ENCODE measurements at places on chromosomes 2 and 18.
A peak's percentile ranks its signal among the peaks of the same experiment; 100 is the strongest.

DNA sequence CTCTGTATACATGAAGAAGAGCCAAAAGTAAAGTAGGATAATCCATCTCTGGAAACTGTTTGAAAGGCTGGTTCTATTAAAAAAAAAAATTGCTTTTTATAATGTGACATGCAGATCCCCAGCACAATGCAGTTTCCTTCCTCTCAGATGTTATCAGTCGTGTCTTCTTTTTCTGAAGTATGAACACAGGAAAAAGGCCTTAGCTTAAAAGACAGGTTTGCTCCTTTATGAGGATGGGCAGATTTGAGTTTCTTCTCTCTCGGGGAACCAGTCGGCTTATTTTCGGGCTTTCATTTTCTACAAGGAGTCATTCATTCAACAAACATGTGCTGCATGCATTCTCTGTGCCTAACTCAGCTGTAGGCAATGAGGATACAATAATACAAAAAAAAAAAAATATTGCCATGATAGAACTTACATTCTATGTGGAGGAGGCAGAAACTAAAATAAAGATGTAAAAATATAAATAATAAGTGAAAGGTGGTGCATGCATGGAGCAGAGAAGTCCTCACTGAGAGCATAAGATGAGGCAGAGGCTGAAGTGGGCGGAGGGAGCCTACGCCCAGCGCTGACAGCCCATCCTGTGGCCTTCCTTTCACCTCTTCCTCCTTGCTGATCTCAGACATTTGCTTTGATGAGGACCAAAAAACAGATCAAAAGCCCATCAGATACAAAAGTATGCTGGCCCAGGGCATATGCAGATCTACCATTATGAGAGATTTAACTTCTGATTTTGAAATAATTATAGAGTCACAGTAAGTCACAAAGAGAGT lies at the start of gene CD226:
Gene CD226 (minus strand): TSS at position 513 of the 773 bp plus-strand sequence. CDS start 467 bp downstream, at position 46.
- no peak for DNase-seq

DNA sequence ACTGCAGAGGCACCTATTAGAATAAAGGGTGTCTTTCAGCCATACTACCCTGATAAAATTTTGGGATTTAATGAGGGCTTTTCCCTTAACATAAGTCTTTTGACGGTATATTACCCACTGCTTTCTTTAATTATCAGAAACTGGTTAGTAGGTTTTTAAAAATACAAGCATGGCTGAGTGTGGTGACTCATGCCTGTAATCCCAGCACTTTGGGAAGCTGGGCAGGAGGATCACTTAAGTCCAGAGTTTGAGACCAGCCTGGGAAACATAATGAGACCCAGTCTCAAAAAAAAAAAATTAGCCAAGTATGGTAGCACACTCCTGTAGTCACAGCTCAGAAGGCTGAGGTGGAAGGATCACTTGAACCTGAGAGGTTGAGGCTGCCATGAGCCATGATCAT lies 16.1 kb downstream of the CPSF3 start:
- no peak for DNase-seq

- DNase-seq: no peak
These were observed 76.6 kb downstream of the COL4A3 start for GRCh38 chr2:227241005-227241404.

DNA sequence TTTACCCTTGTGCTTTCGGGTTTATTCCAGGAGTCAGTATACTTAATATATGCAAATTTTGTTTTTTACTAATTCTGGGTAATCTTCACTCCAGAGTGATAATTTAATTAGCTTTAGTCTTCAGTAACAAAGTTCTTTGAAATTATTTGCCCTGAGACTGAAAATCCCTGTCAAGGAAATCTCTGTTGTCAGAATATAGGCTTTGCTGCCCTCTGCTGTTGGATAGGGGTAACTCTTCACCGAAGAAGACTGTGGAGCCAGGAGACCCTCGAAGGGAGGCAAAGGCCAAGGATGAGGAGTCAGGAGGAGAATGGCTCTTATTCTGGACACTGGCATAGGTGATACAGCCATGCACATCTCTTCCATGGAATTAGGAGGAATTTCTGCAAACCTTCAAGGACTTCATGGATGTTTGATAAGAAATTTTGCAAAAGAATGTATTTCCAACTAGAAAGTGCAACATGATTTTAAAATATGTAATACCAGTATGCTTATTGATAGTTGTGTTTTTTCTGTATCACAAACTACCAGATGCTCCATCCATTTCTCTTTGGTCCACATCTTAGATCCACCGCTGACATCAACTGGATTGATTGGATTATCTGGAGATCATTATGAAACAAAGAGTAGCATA lies 182.3 kb downstream of the RDH14 start:
- peak; percentile 12 for DNase-seq

DNA sequence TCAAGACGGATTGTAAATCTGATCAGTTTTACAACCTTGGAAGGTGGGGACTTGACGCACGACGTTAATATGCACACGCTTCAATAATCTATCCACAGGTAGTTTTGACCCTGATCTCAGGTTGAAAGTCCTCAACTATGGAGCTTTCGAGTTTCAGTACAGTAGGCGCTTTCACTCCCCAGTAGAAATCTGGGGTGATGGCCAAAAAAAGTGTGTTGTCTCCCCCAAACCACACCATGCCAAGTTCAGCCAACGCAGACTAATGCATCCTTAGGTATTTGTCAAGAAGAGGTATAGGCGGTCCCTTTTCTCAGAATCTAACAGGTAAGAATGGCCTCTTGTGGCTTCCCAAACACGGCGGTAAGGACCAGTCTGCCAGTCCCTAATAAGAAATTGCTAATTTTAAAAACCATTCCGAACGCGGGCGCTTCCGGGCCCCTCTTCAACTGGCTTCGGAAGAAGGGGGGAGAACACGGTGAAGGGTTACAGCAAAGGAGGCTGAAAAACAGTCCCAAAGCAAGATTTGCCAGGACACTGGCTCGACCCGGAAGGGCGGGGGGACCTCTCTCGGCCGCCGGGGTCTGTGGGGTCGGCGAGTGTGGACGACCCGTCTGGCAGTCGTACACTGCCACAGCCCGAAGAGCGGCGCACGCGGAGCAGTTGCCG lies 659 bp downstream of the FAM210A start:
- no peak for DNase-seq

DNA sequence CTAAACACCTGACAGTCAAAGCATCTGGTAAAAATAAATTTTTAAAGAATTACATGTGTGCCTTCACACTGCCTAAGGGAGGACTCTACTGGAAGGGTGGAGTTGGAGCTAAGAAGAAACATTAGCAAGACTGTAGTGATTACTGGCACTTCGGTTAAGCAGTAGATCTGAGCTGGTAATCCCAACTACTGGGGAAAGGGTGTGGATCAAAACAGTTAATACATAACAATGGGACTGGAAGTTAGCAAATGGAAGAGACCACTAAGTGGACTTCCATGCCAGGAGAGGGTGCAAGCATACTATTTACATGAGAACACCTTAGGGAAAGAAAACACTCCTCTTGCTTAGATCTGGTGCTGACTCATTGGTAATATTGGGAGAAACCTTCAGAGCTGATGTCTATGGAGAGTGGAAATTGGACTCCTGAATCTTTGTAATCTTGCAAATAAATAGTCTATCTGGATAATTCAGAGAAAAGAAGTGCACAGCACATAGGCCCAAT lies 519.6 kb upstream of the LINC00305 start:
- no peak for DNase-seq

DNA sequence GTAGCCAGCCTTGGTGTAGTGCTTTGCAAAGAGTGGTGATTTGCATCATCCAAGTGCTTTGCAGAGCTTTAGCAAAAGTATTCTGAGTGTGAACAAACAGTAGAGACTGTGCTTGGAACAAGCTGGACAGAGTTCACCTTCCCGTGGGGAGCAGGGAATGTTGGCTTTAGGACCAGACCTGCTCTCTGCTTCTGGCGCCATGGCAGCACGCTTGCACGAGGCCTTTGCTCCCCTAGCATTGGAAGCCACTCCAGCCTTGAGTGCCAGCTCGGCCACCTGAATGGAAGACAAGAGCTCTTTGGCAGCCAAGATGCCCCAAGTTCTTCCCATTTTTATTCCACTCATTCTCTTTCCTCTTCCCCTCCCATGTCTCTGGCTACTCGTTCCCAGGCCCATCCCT lies 250.8 kb upstream of the OSR1 start:
- no peak for DNase-seq

GRCh38 chr2:48545244-48545643 lies 15.3 kb downstream of the STON1 start:
- no peak for DNase-seq

DNA sequence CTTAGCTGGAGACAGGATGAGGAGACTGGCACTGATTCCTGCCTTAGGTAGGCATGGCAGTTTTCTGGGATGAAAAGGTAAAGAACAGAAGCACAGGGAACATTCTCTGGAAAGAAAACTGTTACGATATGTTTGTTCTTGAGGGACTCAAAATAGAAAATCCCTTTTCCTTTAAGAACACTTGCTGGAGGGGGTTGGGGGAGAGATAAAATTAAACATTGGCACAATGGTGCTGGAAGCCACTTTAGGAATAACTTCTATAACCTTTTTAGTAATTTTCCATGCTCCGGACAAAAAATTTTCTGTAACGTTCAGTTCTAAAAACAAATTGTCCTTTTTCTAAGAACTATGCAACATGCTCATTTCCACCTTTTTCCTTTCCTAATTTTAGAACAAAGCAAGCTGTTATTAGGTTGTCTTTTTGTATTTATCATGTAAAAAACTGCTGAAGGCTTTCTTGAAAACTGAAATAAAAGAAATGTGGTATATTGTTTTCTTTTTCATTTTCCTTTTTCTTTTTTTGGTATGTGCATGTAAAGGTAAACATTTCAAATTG lies 343.8 kb downstream of the EPHA4 start:
- DNase-seq: no peak

- no peak for DNase-seq
These were observed 85.4 kb upstream of the ZNF516 start for GRCh38 chr18:76580288-76580962.

DNA sequence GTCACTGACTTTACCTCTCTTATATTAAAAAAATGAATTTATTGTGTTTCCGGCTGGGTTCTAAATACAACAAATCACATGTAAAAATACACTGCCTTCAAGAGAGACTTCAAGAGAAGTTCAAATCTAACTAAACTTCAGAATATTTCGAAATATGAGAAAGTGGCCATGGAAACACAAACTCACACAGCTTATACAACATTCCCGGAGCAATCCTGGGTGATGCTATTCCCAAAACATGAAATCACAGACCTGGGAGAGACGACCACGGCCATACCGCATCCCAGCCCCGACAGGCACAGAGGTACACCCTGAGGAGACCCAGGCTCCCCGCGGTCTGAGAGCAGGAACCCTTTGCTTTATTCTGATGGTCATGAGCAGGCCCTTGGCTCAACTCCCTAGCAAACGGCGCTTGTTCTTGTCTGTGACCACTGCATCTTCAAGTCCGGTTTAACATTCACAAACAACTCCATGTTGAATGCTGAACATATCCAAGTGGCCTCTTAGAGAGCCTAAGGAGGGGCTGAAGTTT lies 185.4 kb upstream of the REV1 start:
- no peak for DNase-seq

DNA sequence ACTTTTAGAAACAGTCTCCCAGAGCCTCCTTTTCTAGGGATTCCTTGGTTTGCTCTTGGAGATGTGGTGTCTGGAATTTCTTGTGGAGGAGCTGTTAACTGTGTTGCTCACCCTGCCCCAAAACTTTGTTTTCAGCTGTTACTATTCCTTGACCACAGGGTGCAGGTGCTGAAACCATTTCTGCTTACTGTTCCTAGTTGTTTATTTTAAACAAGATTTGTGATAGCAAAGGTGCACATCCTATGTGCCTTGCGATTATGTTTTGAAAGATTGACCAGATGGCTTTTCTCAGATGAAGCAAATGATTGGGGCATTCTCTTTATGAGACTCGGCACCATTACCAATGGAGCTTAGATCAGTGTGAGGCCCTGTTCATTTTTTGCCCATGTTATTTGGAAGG lies 111.2 kb downstream of the RAB3GAP1 start:
- no peak for DNase-seq

DNA sequence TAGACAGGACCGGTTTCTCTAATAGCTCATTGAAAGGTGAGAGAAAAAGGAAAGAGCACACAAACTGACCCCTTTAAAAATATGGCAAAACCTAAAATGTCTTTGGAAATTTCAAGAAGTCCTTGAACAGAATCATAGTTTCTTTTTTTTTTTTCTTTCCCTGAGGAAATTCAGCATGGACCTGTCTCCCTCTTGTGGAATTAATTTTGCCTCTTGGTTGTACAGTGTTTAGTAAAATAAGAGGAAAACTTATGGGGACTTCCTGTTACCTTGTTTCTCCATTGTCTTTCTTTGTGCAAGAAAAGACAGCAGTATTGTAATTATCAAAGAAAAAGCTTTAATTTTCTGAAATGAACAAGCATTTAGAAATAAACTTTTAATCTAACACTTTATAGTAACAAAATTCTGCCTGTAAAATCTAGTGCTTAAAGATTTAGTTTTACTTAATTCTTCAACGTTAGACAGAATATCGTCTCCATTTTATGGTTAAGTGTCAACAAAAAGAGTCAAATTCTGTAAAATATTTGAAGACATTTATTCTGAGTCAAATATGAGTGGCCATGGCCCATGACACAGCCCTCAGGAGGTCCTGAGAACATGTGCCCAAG lies 176.3 kb upstream of the NABP1 start:
- no peak for DNase-seq

DNA sequence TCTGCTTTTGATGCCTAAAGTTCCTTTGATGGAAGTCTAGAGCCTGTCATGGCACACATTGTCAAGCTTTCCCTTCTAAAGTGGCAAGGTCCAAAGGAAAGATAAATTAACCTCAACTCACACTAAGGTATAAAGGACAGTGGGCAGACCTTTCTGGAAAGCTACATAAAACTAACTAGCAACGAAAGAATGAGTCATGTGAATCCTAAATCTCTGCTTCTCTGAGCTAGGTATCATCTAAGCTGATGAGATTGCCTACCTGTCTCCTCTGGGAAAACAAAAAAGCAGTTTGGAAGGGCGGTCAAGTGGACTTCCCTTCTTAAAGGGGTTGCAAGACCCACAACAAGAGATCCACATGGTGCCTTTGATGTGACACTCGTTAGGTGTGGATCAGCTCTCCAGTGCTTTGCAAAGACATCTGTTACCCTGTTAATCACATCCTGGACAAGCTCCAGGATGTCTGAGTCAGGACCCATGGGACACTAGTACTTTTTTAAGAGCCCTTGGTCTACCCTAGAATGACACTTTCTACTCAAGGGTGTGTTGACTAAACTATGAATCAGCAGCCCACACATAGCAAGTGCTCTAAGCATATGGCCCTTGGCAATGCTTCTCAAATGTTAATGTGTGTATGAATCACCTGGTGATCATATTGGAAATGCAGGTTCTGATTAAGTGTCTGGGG lies 173.5 kb downstream of the ALK start:
- no peak for DNase-seq

DNA sequence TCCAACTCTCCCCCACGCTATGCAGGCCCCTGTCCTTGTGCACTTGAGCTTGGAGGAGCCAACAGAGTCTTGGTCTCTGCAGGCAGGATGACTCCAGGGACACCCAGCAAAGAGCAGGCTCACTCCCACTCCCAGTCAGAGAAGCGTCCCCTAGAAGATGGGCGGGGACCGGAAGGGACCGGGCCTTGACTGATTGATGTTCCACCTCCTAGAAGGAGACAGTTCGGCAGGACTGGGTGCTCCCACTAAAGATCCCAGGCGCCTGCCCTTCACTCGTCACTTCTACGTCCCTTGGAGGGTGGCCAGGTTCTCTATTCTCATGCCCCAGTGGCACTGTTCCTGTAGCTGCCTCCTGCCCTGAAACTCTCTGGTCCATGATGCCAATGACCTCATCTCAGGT lies 3.2 kb upstream of the SP100 start:
- no peak for DNase-seq

- DNase-seq: no peak
These were observed 64.1 kb upstream of the LCLAT1 start for GRCh38 chr2:30382995-30383394.

GRCh38 chr2:57959390-57959789 lies 87.2 kb upstream of the VRK2 start:
- no peak for DNase-seq

GRCh38 chr2:96665083-96665569 lies 22.6 kb downstream of the FER1L5 start:
- no peak for DNase-seq

Measured in stimulated activated naive CD8-positive, alpha-beta T cell treated with anti-CD3 and anti-CD28 coated beads, Interleukin-15, amount 100 ng/mL, for 72 hours (primary cell).